Kidney tubule cell (primary cell): ENCODE measurements at places on chromosomes 1 and 21.
A peak's percentile ranks its signal among the peaks of the same experiment; 100 is the strongest.

GRCh38 chr1:24319312-24319863 lies at the start of gene GRHL3:
GRHL3 (plus strand) TSS chr1:24319357; CDS start chr1:24319552, 195 bp downstream.
- peak; percentile 91 for DNase-seq

DNA sequence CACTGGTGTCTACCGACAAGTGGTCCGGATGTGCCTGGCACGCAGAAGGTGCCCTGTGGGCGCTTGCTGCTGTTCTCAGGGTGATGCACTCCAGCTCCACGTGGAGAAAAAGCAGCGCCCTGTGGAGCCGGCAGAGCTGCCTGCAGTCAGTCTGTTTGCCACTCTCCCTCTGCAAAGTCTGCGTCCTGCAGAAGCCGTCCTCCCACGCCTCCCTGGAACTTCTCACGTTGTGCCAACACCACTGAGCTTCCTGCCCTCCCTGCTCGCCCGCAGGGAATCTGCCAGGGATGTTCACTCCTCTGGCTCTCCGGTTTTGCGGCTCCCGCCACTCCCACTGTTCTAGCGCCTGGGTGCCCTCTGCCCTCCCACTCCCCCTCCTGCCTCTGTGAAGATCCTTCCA lies 19.8 kb upstream of the UBXN10 start:
- DNase-seq = no peak

DNA sequence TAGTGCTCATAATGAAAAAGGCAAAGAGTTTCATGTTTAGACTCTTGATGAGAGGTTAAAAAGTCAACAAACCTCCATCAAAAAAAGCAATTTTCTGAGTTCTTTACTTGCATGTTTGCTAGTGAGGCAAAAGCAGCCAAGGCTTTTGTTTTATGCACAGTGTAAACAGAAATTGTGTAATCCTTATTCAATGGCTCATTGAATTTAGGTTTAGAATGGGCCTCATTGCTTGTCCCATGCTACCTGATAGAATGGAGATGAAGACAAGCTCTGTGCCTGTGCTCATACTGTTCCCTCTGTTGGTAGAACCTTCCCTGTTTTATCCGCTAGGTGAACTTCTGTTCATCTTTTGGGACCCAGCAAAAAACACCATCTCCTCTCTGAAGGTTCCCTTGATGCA lies 10.0 kb upstream of the LRRC8D start:
- no peak for DNase-seq

DNA sequence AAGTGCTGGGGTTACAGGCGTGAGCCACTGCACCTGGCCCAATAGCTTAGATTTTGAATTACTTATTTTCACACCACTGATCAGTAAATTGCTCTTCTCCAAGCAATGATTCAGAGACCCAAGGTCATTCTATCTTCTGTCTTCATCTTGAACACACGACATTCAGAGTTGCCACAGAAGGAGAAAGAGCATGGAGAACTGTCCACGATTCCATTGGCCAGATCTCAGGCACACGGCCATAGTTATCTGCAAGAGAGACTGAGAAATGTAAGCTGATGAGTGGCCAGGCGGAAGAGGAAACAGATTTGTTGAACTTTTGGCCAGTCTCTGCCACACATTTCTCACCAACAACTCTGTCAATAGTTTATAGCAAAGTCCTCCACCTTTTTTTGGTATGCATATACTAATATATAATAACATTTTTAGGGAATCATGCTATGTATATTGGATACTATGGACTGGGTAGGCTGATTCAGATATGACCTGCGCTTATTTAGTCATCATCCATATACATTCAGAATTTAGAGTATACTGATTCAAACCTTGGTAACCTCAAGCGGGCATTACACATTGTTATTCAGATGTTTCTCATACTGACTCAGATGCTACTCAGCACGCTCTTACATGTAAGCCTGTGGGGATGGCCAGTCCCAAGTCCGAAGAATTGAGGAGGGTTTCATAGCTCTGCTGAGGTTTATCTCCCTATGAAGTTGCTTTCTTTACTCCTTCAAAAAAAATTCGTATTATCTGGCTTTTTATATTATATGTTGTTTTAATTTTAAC lies 25.5 kb upstream of the CAP1 start:
- peak; percentile 63 for DNase-seq

DNA sequence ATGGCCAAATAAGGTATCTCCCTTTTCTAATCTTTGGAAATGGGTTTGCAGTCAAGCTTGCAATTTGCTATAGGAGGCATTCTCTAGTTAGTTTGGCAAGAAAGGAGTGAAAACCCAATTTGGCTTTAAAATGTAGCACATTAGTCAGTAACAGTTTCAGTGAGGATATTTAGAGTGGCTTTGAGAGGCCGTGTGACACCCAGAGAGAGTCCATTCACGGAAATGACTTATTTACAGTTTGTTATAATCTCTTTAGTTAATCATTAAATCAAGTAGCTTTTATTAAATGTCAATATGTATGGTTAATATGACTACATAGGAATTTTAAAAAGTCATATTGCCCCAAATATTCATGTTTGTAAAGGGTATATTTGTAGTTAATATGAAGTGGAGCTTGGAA lies 9.6 kb downstream of the ZBTB18 start:
- no peak for DNase-seq

DNA sequence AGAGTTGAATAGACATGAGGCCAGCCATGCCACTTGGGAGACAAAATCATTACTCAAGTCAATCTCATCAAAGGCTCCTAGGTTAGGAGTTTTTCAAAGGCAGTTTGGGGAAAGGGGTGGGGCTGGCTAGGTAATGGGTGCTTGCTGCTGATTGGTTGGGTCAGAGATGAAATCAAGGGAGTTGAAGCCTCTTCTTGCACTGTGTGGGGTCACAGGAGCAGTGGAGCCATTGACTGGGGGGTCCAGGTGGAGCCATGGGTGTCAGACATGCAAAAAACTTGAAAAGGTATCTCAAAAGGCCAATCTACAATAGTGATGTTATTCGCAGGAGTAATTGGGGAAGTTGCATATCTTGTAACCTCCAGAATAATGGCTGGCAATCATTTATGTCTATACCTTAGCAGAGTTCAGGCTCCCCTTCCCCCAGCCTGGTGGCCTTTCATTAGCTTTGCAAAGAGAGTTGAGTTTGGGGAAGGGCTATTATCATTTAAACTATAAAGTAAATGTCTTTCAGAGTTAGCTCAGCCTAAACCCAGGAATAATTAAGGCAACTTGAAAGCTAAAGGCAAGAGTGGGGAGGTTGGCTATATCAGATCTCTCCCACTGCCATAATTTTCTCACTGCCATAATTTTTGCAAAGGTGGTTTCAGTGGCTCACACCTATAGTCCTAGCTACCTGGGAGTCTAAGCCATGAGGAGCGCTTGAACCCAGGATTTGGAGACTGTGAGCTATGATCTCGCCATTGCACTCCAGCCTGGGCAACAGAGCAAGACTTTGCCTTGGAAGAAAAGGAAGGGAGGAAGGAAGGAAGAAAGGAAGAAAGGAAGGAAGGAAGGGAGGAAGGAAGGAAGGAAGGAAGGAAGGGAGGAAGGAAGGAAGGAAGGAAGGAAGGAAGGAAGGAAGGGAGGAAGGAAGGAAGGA lies 7.8 kb upstream of the PINK1 start:
- no peak for DNase-seq

GRCh38 chr21:43691086-43691795 lies 27.7 kb upstream of the PDXK start:
- DNase-seq = no peak

GRCh38 chr21:46436621-46437020 lies 22.1 kb upstream of the DIP2A start:
- no peak for DNase-seq

DNA sequence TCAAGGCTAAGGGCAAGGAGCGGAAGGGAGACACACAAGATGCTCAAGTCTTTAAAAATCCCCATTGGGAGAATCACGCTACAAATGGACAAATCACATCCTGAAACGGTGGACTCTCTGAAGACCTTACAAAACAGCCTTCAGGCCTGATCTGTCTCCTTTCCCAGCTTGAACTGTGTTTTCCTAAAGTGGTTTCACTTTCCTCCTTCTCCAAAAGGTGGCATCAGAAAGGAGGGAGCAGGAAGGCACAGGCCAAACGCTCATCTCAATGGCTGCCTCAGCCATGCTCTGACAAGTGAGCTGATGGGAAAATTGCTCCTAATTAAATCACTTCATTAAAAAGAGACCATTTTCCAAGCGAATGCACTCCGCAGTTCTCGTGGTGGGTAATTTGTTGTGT lies 47.7 kb downstream of the UTP25 start:
- DNase-seq = peak; percentile 73

- DNase-seq = no peak
Measured at GRCh38 chr21:35478161-35479064, 429.3 kb upstream of the RUNX1 start.
